Fibroblast of skin of back (primary cell): ENCODE measurements at places on chromosomes 12 and 14.
A peak's percentile ranks its signal among the peaks of the same experiment; 100 is the strongest.

- DNase-seq = peak; percentile 31
Measured at GRCh38 chr12:119229837-119230236, 51.1 kb downstream of the HSPB8 start.

DNA sequence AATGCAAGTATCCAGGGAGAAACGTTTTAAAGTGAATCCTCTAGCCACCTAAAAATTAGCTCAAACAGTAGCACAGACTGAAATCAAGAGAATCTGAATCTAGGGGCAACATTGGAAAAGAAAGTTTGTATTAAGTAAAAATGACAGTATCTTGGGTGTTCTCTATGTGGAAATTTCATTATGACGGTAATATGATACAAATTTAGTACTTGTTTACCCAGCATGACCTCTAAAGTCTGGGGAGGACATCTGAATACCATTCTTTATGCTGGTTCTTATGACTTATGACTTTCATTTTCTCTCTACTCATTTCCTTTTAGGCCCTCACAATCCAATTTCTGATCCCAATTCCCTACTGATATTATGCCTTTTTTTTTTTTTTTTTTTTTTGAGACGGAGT, 14.0 kb downstream of the GTSF1 start:
- DNase-seq = no peak

GRCh38 chr14:33573301-33573880, 377.5 kb downstream of the EGLN3 start:
- DNase-seq = peak; percentile 41

GRCh38 chr12:110762891-110763290, 20.2 kb upstream of the PPP1CC start:
- DNase-seq = no peak

DNA sequence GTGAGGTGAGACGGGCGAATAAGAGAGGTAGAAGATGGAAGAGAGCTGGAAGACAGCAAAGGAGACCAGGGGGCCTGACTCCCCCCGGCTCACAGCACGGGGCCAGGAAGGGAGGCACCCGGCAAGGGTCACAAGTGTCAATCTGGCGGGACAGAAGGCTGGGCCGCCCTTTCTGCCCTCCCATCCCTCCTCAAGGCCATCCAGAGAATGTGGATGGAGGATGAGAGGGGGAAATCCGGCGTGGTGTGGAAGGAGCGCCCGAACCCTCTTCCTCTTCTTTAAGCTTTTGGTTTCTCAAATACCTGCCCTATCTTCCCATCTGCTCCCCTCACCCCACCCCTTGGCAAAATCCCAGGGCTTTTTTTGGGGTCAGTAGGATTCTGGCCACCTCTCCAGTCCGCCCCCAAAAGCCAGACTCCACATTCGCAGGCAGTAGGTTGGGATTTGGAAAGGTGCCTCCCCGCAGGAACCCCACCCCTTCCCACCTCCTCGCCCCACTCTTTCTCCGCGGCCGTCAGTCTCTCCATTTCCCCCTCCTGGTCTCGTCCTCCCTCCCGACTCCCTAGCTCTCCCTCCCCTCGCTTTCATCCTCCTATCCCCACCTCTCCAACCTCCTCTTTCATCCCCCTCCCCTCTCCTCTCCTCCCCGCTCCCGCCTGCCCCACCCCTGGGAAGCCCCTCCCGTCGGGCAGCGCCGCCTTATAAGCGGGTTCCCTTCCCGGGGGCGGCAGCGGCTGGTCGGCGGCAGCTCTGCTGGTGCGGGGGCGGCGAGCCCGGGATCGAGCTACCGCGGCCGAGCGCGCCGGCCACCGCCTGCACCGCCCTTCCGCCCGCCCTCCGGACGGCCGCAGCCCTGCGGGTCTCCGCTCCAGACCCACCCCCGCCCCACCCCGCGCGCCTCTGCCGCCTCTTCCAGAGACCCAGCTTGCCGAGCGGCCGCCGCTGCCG, at the start of gene PTMS:
PTMS (plus strand) TSS at position 730 of the 948 bp plus-strand sequence. CDS start 343 bp downstream, outside the sequence.
- peak; percentile 94 for DNase-seq

GRCh38 chr12:78038986-78039385, 208.3 kb downstream of the NAV3 start:
- DNase-seq = peak; percentile 25

GRCh38 chr14:101457301-101457935, 103.9 kb upstream of the DIO3 start:
- no peak for DNase-seq

DNA sequence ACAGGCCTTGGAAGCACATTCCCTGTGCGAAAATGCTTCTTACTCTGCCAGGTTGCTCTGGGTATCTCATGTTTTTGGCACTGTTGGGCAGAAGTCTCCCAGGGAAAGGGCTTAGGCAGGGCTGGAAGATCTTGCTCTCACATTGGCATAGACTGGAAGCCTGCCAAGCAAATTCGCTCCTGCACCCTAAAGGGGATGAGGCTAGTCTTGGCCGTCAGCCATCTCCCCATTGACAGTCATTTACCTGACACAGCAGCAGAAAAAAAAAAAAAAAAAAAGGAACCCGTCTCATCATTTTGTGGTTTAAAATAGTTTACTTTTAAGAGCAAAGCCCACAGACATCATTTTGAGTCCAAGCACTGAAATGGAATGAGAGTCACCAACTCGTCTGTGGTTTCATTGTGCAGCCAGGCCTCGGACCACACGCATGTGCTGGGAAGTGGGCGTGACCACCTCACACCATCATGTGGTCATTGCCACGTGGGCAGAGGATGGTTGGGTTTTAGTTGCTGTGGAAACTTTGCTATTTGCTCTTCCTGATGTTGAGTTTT, 84.8 kb downstream of the NRXN3 start:
- DNase-seq = peak; percentile 5

DNA sequence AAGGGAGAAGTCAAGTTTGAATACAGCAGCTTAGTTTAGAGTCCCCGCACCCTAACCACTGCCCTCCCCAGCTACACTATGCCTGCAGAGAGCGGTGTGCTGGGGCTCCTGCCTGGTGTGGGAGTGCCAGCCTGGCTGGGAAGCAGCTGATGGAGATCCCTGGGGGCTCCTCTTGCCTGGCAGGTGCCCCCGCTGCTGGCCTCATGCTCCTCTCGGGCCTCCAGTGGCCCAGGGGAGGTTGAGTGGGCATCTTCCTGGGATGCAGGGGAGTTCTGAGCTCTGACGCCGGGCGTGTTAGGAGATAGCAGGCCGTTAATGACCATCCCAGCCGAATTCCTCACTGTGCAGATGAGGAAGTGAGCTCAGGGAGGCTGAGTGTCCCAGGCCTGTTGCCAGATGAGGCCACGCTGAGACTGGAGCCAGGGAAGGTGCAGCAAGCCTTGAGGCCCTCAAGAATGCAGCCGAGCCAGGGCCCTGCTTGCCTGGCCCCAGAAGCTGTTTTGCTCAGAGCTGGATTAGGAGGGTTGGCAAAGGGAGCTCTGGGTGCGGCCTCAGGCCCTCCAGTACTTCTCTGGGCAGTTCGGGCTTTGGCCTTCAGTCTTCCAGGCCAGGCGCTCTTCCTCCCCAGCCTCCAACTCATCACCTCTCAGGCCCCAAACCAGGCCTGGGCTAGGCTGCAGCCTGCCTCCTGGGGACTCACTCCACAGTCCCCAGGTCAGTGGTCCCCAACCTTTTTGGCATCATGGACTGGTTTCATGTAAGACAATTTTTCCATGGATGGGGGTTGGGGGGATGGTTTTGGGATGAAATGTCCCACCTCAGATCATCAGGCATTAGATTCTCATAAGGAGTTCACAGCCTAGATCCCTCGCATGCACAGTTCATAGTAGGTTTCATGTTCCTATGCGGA, 6.6 kb upstream of the CYP46A1 start:
- no peak for DNase-seq

DNA sequence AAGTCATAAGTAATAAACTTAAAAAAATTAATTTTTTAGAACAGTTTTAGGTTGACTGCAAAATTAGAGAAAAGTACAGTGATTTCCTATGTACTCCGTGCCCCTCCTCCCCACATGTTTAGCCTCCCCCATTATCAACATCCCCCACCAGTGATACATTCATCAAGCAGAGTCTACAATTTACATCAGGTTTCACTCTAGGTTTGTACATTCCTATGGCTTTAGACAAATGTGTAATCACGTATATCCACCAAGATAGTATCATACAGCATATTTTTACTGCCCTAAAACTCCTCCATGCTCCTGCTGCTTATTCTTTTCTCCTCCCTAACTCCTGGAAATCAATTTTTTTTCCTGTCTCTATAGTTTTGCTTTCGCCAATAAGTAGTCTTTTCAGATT, 438.7 kb downstream of the LRFN5 start:
- no peak for DNase-seq

DNA sequence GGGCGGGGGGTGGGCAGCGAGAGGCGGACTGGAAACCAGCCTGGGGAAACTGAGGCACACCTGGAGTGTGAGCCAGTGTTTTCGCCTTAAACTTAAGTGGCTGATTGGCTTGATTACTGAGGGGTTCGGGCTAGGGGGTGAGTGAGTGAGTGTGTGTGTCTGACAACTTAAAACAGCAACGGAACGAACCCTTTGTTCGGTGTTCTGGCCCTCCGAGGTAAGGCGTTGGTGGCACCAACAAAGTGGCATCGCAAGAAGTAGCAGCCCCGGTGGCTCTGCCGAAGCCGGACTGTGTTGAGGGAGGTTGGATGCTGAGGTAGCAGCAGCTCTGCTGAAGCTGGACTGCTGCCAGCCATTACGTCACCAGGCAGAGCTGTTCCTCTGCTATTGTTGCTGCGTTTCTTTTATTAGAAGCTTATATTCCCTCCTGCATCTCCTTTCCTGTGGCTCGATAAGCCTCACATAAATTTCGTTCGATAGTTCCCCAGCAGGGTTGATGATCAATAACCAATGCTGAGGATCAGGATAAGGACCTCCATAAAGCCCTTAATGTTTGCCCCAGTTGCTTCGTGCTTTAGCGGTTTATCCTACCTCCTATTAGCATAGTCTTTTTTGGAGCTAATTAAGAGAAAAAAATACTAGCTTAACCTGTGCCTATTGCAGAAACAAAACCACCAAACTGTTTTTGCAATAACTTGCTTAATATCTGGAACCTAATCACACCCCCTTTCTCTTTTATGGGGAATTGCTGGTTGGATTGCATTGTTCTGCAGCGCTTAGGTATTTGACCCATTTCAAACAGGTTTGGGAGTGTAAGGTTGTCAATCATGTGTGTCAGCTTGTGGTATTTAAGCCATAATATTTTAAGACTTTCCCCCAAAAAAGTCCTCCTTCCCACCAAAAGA, 1.3 kb downstream of the GPR137C start:
- peak; percentile 82 for DNase-seq

DNA sequence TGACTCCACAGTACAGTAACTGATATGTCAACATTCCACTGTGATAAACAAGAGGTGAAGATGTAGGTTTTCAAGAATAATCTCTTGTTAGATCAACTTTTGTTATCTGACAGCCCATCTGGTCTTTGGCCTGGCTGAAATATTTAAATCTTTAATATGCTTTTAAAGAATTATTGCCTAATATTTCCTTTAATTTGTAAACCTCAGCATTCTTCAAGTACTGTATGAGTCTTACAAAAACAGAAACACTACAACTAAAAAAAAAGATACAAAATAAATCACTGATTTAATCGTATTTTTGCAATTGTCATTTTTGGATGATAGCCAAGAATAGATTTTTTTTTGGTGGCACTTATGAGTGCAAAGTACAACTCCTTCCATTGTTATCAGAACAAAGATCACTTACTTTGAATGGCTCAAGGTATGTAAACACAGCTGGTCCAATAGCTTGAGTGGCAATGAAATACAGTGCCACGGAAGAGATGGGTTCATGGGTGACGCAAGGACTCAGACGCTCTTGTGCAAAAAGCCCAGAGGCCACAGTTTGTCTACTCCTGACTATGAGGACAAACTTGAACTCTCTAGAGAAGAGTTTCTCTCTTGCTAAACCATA, 109.5 kb downstream of the PAX9 start:
- DNase-seq = no peak

GRCh38 chr14:50362764-50363713, 33.6 kb downstream of the CDKL1 start:
- peak; percentile 48 for DNase-seq

- no peak for DNase-seq
Measured at GRCh38 chr12:106551410-106551809, 31.4 kb upstream of the RFX4 start.

DNA sequence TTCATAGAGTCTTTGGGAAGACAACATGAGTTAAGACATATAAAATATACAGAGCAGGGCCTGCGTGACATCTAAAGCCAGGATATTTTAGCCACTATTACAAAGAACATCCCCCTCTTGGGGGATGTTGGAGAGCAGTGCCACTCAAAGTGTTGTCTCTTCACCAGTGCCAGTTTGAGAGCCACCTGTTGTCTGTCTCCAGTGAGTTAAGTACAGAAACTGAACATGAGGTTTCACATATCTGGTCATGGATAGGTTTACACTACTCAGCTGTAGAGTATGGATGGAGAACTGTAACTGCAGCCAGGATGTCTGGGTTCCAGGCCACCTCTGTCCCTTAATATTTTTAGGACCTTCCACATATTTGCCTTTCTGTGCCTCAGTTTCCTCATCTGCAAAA, 39.1 kb downstream of the RNFT2 start:
- DNase-seq = no peak

DNA sequence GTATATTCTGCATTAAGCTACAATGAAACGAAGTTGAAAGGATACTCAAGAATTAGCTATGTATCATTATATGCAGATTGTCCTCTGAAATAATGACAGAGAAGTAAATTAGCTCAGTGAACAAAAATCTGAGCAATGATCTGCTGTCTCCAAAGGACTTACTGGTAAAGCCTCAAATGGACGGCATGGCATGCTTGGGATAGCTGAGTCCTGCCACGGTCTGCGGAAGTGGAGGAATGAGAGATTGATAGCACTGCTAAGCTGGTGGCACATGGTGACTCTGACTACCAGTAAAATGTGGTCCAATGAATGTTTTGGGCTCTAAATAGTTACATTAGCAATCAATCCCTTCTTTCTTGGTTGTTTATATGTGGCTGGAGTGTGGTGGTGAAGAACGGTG, 3.7 kb upstream of the DENND5B start:
- DNase-seq = peak; percentile 59

DNA sequence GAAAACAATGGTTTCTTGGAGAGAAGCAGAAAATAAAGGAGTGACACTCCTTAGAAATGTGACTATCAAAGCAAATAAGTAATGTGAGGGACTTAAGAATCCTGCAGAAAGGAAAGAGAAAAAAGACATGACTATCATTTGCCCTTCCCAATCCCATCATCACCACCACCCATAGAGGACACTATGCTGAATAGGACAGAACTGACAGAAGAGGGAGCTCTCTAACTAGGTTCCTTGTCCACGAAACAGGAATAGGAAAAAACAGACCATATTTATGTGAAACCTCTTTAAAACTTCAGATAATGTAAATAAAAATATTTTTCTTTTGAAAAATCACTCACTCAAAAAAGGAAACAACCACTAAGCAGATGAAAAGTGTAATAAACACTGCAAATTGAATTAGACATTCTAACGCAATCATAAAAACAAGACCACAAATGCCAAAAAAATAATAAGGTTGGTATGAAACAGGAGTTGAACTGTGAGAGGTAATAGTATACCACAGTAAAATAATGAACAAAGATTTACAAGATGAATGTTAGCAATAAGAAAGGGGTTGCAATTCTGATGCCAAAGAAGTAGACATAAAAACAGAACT, 24.1 kb downstream of the KLRD1 start:
- DNase-seq = peak; percentile 53

DNA sequence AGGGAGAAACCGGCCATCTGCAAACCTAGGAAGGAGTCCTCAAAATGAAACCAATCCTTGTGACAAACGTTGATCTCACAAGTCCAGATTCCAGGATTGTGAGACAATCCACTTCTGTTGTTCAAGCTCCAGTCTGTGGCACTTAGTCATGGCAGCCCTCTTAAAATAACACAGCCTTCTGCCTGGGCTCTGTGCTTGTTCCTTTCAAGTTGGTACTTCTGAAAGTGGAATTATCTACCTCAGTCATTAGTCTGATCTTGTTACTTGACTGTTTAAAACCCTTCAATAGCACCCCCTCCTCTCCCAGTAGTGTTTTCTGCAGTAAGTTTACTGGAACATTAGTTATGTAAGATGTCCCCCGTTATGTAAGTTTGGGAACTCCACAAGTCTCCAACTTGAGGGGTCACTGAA, 111.0 kb upstream of the HIF1A start:
- DNase-seq = peak; percentile 96
